ENCODE measurements at places on chromosomes 12 and 14. TPM values are rescaled to one million over a fixed set of nuclear protein-coding genes. Genes with fewer than 3 reads are reported as not detected.

FOXN4 gene
- not detected for total RNA-seq

DNA sequence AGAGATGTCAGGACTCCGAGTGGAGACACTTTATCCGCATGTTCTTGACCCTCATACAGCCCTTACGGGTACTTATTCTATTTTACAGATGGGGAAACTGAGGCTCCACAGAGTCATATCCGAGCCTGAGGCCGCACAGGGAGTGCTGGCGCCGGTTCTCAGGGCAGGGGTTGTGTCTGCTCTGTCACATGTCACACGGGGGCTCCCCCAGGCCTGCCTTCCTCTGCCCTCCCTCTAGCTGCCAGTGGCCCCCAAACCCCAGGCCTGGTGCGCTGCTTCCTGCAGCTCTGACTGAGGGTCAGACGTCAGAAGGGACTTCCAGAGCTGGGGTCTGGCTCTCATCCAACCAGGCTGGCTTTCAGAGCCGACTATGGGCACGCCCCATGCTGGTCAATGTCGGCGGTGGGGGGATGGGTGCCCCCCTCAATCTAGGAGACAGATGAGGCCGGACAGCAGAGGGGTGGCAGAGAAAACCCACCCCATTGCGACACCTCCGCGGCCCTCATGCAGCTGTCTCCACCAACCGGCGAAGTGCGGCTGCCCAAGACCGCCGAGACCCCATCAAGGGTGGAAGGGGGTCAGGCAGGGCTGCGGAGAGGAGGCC is 811 bp upstream of the INF2 start:
- no peak overlapping the region for H3K4me3 ChIP-seq
- peaks cover 40% of the 10 kb centered on the region for H3K4me1 ChIP-seq
- H3K27me3 ChIP-seq, result no peaks in the 10 kb centered on the region
- H3K36me3 ChIP-seq, result no peaks in the 10 kb centered on the region
- H3K27ac ChIP-seq, result peak overlapping the region; percentile 91

GRCh38 chr14:72701237-72701565 is 192.7 kb downstream of the DPF3 start:
- no peak overlapping the region for H3K4me3 ChIP-seq
- no peaks in the 10 kb centered on the region for H3K27me3 ChIP-seq
- H3K36me3 ChIP-seq, result no peaks in the 10 kb centered on the region
- no peak overlapping the region for H3K27ac ChIP-seq

- H3K4me1 ChIP-seq, result peaks cover 8% of the 10 kb centered on the region
- H3K36me3 ChIP-seq, result no peaks in the 10 kb centered on the region
- no peak for DNase-seq
- H3K4me3 ChIP-seq, result no peak overlapping the region
- H3K27me3 ChIP-seq, result no peaks in the 10 kb centered on the region
- H3K27ac ChIP-seq, result no peak overlapping the region
Observed at GRCh38 chr12:16034136-16034817, 123.1 kb downstream of the DERA start.

DNA sequence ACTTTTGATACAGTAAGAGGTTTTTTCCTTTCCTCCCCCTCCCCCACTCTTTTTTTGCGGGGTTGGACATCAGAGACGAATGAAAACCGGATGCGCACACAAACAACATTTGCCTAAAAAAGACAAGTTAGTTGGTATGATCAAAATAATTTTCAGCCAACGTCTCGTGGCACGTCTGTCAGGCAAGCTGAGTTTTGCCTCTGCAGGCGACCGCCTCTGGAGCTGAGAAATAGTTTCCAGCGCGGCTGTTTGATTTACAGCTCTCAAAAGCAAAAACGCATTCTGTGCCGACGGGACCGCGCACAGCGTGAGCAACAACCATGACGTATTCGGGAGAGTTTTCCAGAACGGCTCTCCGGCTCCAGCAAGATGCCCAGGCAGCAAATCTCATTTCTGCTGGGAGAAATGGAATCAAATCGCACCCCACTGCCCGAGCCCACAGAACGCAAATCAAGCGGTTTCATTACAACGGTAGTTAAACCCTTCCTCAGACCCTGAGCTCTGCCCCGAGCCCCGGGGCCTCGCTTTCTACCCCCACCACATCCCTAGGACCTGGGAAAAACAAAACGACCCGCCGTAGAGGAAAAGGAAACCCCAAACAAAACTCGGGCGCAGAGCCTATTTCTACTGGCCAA is 14.2 kb upstream of the CALM1 start:
- peaks cover 44% of the 10 kb centered on the region for H3K4me1 ChIP-seq
- H3K36me3 ChIP-seq, result no peaks in the 10 kb centered on the region
- no peak overlapping the region for H3K4me3 ChIP-seq
- peak overlapping the region; percentile 81 for H3K27ac ChIP-seq
- peak; percentile 71 for DNase-seq

- DNase-seq, result no peak
- no peaks in the 10 kb centered on the region for H3K36me3 ChIP-seq
- H3K27ac ChIP-seq, result no peak overlapping the region
- no peak overlapping the region for H3K4me3 ChIP-seq
Observed at GRCh38 chr12:131128556-131128955, 174.8 kb downstream of the ADGRD1 start.

C14orf180 gene
- 19.4 TPM for total RNA-seq

- peaks cover 11% of the 10 kb centered on the region for H3K4me1 ChIP-seq
- no peaks in the 10 kb centered on the region for H3K36me3 ChIP-seq
- no peak overlapping the region for H3K4me3 ChIP-seq
- DNase-seq, result peak; percentile 35
- H3K27ac ChIP-seq, result no peak overlapping the region
- H3K27me3 ChIP-seq, result no peaks in the 10 kb centered on the region
Observed at GRCh38 chr12:111181143-111181726, 187.7 kb downstream of the PHETA1 start.

C12orf42 gene
- not detected for total RNA-seq

DNA sequence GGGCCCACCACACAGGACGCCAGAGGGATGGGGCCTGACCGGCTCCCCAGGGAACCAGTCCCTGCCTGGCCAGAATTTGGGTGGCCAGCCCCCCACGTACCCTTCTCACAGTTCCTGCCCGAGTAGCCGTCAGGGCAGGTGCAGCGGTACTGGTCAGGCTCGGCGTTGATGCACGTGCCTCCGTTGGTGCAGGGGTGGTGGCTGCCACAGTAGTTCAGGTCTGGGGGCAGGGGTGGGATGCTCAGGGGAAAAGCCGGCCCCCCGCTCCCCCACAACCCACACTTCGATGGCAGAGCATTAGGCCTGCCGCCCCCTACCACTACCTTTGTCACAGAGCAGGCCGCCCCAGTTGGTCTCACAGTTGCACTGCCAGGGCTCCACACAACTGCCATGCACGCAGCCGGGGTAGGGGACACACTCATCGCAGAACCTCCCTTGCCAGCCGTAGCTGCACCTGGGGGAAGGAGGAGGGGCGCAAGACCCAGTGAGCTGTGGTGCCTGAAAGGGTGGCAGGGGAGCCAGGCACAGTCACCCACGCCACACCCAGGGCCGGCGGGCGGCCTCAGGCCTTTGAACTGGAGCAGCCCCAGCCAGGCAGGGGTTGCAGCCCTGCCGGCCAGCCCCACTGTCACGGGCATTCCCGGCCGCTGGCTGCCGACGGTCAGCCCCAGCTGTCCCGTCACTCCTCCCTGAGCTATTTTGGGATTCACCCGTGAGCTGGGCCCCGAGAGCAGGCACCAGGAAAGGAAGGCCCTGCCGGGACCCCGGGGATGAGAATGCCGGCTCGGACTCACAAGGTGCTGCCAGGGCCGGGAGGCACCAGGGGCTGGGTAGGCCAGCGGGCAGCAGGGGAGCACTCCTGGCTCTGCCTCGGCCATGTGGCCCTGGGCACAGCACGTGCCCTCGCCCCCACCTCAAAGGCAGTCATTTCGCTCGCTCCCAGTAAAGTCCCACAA is 16.5 kb downstream of the JAG2 start:
- DNase-seq, result no peak
- H3K36me3 ChIP-seq, result no peaks in the 10 kb centered on the region
- H3K4me1 ChIP-seq, result no peaks in the 10 kb centered on the region
- H3K4me3 ChIP-seq, result no peak overlapping the region
- H3K27ac ChIP-seq, result no peak overlapping the region
- no peaks in the 10 kb centered on the region for H3K27me3 ChIP-seq

- no peak for DNase-seq
- no peak overlapping the region for H3K4me3 ChIP-seq
- no peaks in the 10 kb centered on the region for H3K27me3 ChIP-seq
- H3K27ac ChIP-seq, result no peak overlapping the region
- H3K36me3 ChIP-seq, result peaks cover 4% of the 10 kb centered on the region
Observed at GRCh38 chr12:57139796-57140649, 7.4 kb downstream of the LRP1-AS start.

DNA sequence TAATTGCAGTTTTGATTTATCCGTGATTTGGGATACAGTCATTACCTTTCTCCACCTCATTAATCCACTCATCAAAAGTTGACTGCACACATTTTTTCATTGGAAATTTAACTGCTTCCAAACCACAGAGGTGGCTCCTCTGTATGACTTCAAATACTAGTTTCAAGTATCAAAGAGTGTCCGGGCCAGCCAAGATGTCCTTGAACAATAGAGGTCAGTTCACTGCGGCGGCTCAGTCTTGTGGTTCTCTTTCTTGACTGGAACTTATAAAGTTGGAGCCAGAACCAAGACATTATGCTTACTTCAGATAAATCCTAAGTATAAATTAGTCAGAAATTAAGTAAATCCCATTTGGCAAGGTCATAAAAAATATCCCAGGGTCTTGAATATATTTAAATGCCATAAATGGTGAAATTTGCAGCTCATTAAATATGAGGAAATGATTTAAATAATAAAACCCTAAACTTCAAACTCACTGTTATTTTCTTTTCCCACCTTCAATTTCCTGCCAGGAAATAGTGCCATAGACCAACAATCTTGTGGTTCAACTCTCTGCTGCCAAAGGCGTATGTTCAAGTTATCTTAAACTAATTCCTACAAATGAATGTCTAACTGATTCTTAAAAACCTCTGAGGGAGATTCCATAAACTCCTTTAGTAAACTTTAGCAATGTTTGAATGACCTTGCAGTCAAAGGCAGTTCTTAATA is 360.8 kb downstream of the AEBP2 start:
- no peaks in the 10 kb centered on the region for H3K27me3 ChIP-seq
- no peak overlapping the region for H3K4me3 ChIP-seq
- H3K4me1 ChIP-seq, result peaks cover 7% of the 10 kb centered on the region
- H3K36me3 ChIP-seq, result no peaks in the 10 kb centered on the region
- DNase-seq, result no peak

TAS2R19 gene
- 3.0 TPM for total RNA-seq

- H3K27me3 ChIP-seq, result no peaks in the 10 kb centered on the region
- peaks cover 11% of the 10 kb centered on the region for H3K4me1 ChIP-seq
Observed at GRCh38 chr14:68730348-68730747, 62.5 kb downstream of the ZFP36L1 start.

- H3K36me3 ChIP-seq, result no peaks in the 10 kb centered on the region
- no peak overlapping the region for H3K4me3 ChIP-seq
- H3K27ac ChIP-seq, result no peak overlapping the region
- no peak for DNase-seq
Observed at GRCh38 chr12:30384976-30385375, 310.7 kb downstream of the IPO8 start.

- H3K27me3 ChIP-seq, result no peaks in the 10 kb centered on the region
- H3K27ac ChIP-seq, result no peak overlapping the region
- H3K4me1 ChIP-seq, result no peaks in the 10 kb centered on the region
- no peaks in the 10 kb centered on the region for H3K36me3 ChIP-seq
- no peak for DNase-seq
Observed at GRCh38 chr12:69886109-69886508, 61.1 kb downstream of the MYRFL start.

GRCh38 chr12:85784096-85784720 is 52.0 kb downstream of the RASSF9 start:
- no peaks in the 10 kb centered on the region for H3K4me1 ChIP-seq
- no peak for DNase-seq

DNA sequence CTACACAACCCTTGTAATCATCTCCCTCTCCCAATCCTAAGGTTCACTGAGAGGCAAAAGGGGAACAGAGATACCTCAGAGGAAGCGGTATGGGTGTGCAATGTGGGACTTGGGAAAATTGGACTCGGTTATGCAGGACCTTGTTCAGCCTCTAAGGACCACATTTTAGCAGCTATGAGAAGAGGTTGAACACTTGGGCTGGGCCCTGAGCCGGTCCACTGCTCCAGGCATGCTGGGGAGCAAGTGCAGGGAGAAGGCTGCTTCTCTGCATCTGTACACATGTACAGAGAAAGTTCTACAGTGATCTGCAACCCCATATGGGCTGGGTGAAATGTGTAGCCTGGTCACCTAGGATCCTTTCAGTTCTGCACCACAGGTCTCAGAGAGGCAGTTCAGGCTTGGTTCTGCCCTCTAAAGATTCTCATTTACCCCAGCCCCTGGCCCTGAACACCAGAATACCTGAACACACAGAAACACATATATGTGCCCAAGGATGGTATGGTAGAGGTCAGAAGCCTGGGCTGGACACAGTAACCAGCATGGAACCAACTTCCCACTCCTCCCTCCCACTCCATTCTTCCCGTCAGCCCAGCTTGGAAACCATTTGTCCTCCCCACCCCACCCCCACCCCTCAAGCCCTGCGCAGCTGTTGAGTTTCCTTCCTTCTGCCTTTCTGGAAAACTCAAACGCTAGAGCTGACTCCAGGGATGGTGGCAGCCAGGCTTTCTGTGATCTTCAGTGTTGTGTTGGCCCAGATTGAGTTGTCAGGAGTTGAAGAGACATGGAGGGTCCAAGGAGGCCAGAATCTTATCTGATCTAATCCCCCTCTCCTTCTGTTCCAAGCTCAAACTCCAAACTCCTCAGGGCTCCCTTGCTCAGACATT is 10.4 kb downstream of the HOXC5 start:
- H3K36me3 ChIP-seq, result no peaks in the 10 kb centered on the region
- peaks cover 13% of the 10 kb centered on the region for H3K4me1 ChIP-seq
- no peak for DNase-seq
- peaks cover 43% of the 10 kb centered on the region for H3K27me3 ChIP-seq

FAM186B gene
- not detected for total RNA-seq

PTPRO gene
- total RNA-seq, result 1.3 TPM

DNA sequence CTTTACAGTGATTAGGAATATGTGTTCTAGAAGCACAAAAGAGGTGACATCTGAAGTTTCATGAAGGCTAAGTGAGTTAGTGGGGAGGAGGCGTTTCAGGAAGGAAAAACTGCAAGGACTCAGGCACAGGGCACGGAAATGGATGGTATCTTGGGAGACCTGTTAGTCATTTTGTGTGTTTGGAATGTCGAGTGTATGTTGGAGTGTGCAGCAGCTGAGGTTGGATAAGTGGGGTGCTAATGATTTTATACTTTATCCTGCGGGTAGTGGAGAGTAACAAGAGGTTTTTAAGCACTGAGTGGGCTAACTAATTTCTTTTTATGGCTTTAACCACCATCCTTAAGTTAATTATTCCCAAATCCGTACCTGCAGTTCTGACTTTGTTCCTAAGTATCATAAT is 571.5 kb upstream of the FBXO33 start:
- DNase-seq, result no peak
- H3K27me3 ChIP-seq, result no peaks in the 10 kb centered on the region
- H3K27ac ChIP-seq, result no peak overlapping the region
- H3K36me3 ChIP-seq, result no peaks in the 10 kb centered on the region

SRRM4 gene
- total RNA-seq, result not detected

All from body of pancreas (tissue), 4 donors.